ENCODE measurements at places on chromosomes 3 and 15.

GRCh38 chr3:40382617-40382979 is 4.4 kb upstream of the ENTPD3 start:
- H3K4me3 ChIP-seq = no peak overlapping the region
- H3K4me1 ChIP-seq = no peaks in the 10 kb centered on the region
- DNase-seq = no peak
- H3K36me3 ChIP-seq = no peaks in the 10 kb centered on the region

DNA sequence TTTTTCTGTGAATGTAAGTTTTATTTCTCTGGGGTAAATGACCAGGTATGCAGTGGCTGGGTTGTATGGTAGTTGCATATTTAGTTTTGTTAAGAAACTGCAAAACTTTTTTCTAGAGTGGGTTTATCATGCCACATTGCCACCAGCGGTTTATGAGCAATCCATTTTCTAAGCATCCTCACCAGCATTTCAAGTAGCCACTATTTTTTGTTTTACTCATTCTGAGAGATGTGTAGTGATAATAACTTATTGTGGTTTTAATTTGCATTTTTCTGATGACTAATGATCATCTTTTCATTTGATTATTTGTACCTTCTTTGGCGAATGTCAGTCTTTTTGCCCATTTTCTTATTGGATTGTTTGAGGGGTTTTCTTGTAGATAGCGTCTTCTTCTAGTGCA is 56.2 kb downstream of the SPRED1 start:
- H3K27ac ChIP-seq = no peak overlapping the region
- peaks cover 2% of the 10 kb centered on the region for H3K27me3 ChIP-seq
- no peak for DNase-seq
- H3K36me3 ChIP-seq = peaks cover 16% of the 10 kb centered on the region
- no peak overlapping the region for H3K4me3 ChIP-seq

GRCh38 chr15:74610302-74610951 is 5.2 kb upstream of the CLK3 start:
- DNase-seq = peak; percentile 23
- peaks cover 9% of the 10 kb centered on the region for H3K27me3 ChIP-seq
- H3K36me3 ChIP-seq = peaks cover 8% of the 10 kb centered on the region
- H3K4me1 ChIP-seq = no peaks in the 10 kb centered on the region
- H3K27ac ChIP-seq = no peak overlapping the region

DNA sequence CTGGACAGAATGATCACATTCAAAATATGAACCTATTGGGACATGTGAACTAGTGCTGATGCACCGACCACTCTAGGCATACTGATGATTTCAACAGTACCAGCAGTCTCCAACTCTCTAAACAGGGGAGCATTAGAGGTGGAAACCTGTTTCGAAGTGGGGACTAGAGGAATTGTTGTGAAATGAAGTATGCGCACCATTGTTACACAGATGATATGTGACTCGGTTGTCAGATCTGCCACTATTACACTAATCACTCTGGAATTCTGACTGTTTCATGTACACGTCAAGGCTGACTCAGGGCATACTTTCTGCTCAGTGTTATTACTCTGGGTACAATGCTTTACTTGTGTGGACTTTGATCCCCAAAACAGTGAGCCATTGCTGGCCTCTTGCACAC is 198.2 kb upstream of the UBE2E2 start:
- H3K4me1 ChIP-seq = no peaks in the 10 kb centered on the region
- no peak for DNase-seq
- H3K27ac ChIP-seq = no peak overlapping the region
- no peak overlapping the region for H3K4me3 ChIP-seq
- H3K36me3 ChIP-seq = no peaks in the 10 kb centered on the region
- no peaks in the 10 kb centered on the region for H3K27me3 ChIP-seq

- peaks cover 3% of the 10 kb centered on the region for H3K36me3 ChIP-seq
- no peaks in the 10 kb centered on the region for H3K27me3 ChIP-seq
- H3K27ac ChIP-seq = peak overlapping the region; percentile 90
- DNase-seq = no peak
- H3K4me1 ChIP-seq = peaks cover 17% of the 10 kb centered on the region
Observed at GRCh38 chr15:44726568-44727484, 9.5 kb upstream of the TRIM69 start.

GRCh38 chr15:100020614-100021013 is 287.4 kb upstream of the LYSMD4 start:
- peaks cover 9% of the 10 kb centered on the region for H3K27me3 ChIP-seq
- DNase-seq = no peak
- peaks cover 8% of the 10 kb centered on the region for H3K36me3 ChIP-seq
- H3K4me1 ChIP-seq = peaks cover 5% of the 10 kb centered on the region

DNA sequence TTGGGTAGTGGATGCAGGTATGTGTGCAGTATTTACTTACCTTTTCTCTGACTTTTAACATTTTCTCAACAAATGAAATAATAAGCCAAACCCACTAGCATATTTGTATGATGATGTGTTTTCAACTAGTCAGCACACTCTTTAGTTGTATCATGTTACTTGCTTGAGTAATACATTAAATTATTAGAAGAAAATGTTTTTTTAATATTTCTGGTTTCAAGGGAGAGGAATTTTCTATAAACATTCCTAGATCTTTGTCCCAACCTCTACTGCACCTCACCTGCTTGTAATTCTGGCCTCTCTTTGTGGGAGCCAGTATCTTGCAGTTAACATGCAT is 161.8 kb upstream of the CBLB start:
- H3K27me3 ChIP-seq = no peaks in the 10 kb centered on the region
- H3K27ac ChIP-seq = no peak overlapping the region
- no peaks in the 10 kb centered on the region for H3K4me1 ChIP-seq
- no peak overlapping the region for H3K4me3 ChIP-seq

GRCh38 chr15:83940136-83940535 is 286.2 kb downstream of the ADAMTSL3 start:
- H3K27me3 ChIP-seq = no peaks in the 10 kb centered on the region
- no peaks in the 10 kb centered on the region for H3K36me3 ChIP-seq
- no peaks in the 10 kb centered on the region for H3K4me1 ChIP-seq
- no peak for DNase-seq
- H3K4me3 ChIP-seq = no peak overlapping the region
- no peak overlapping the region for H3K27ac ChIP-seq

DNA sequence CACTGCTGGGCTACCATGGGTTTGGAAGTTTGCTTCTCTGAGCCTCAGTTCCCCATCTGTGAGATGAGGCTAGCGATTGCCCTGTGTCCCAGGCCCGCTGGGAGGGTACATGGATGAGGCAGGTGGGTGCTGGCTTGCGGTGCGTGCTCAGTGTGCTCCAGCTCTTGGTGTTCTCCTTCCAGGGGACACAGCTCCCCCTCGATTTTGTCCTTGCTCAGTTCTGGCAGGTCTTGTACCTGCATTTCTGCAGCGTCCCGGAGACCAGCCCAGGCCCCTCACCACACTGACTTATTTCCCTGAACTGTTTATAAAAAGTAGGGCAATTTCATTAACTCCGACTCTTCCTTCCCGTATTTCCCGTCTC is 95.4 kb downstream of the TBC1D2B start:
- H3K27me3 ChIP-seq = peaks cover 4% of the 10 kb centered on the region
- no peak overlapping the region for H3K4me3 ChIP-seq
- DNase-seq = no peak
- peaks cover 5% of the 10 kb centered on the region for H3K4me1 ChIP-seq
- H3K36me3 ChIP-seq = no peaks in the 10 kb centered on the region

- H3K27ac ChIP-seq = no peak overlapping the region
- H3K36me3 ChIP-seq = no peaks in the 10 kb centered on the region
- peaks cover 6% of the 10 kb centered on the region for H3K27me3 ChIP-seq
- DNase-seq = no peak
Observed at GRCh38 chr15:82566690-82567089, 26.4 kb upstream of the RPS17 start.

- no peak for DNase-seq
- H3K27me3 ChIP-seq = peaks cover 4% of the 10 kb centered on the region
- peaks cover 3% of the 10 kb centered on the region for H3K36me3 ChIP-seq
- no peak overlapping the region for H3K27ac ChIP-seq
- H3K4me3 ChIP-seq = no peak overlapping the region
Observed at GRCh38 chr3:58335652-58335947, 2.9 kb downstream of the PXK start.

DNA sequence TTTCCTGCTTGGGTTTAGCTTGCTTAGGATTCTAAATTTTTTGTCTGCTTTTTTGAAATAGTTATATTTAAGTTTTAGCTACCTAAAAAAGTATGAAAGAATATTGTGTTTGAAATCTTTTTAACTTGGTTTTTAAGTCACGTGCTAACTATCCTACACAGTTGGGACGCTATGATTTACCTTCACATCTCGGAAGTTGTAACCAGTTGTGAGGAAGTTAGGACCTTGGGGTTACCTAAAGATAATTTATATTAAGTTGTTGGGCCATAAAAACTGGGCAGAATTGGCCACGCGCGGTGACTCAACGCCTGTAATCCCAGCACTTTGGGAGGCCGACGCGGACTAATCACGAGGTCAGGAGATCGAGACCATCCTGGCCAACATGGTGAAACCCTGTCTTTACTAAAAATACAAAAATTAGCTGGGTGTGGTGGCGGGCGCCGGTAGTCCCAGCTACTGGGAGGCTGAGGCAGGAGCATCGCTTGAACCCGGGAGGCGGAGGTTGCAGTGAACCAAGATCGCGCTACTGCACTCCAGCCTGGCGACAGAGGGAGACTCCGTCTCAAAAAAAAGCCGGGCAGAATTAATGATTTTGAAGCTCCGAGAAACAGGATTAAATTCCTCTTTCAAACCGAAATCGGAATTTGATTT is 1.0 kb downstream of the ZFAND6 start:
- no peaks in the 10 kb centered on the region for H3K36me3 ChIP-seq
- DNase-seq = peak; percentile 11

DNA sequence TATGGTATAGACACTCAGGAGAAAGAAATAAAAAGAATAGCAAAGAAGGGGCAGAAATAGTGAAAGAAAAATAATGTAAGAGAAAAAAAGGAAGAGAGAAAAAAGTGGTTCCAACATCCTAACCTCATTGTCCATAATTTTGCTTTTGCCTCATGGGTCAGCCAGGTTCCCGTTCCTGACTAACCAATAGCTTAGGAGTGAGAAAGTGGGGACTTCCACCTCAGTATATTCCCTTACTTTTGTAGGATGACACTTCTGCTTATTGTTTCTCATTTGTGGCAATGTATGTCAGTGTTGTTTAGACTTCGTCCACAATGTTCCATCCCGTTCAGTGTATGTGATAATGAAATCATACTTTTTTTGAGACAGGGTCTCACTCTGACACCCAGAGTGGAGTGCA is 9.3 kb upstream of the SLC12A8 start:
- H3K27me3 ChIP-seq = no peaks in the 10 kb centered on the region
- H3K36me3 ChIP-seq = no peaks in the 10 kb centered on the region
- H3K4me3 ChIP-seq = no peak overlapping the region
- peaks cover 2% of the 10 kb centered on the region for H3K4me1 ChIP-seq

DNA sequence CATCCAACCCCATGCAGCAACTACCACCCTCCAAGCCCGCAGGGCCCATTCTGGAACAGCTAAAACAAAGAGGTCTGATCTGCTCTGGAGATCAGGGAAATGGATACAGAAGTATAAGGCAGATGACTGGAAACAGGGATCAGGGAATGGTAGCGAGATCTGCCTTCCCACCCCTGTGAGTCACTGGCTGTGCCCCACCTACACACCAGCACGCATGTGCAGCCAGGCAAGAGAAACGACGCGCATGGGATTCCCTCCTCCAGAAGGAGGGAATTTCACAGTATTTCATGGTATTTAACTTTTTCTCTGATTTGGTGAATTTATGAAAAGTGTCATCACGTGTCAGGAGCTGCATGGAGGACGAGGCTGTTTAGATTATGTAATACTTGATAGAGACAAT is 116.7 kb downstream of the ARRDC4 start:
- H3K27me3 ChIP-seq = peaks cover 1% of the 10 kb centered on the region
- no peaks in the 10 kb centered on the region for H3K4me1 ChIP-seq
- no peak overlapping the region for H3K27ac ChIP-seq
- no peak overlapping the region for H3K4me3 ChIP-seq
- no peaks in the 10 kb centered on the region for H3K36me3 ChIP-seq

- DNase-seq = peak; percentile 64
- H3K27ac ChIP-seq = no peak overlapping the region
- no peaks in the 10 kb centered on the region for H3K27me3 ChIP-seq
- H3K36me3 ChIP-seq = no peaks in the 10 kb centered on the region
Observed at GRCh38 chr3:65439641-65440284, 599.0 kb downstream of the MAGI1 start.

GRCh38 chr3:37338500-37338899 is 164.1 kb upstream of the LRRFIP2 start:
- no peaks in the 10 kb centered on the region for H3K4me1 ChIP-seq
- H3K4me3 ChIP-seq = peak overlapping the region; percentile 23
- no peak for DNase-seq
- no peaks in the 10 kb centered on the region for H3K27me3 ChIP-seq

GRCh38 chr3:195009616-195010015 is 261.3 kb downstream of the XXYLT1 start:
- DNase-seq = no peak
- H3K27ac ChIP-seq = no peak overlapping the region
- peaks cover 16% of the 10 kb centered on the region for H3K36me3 ChIP-seq
- H3K4me1 ChIP-seq = peaks cover 21% of the 10 kb centered on the region

DNA sequence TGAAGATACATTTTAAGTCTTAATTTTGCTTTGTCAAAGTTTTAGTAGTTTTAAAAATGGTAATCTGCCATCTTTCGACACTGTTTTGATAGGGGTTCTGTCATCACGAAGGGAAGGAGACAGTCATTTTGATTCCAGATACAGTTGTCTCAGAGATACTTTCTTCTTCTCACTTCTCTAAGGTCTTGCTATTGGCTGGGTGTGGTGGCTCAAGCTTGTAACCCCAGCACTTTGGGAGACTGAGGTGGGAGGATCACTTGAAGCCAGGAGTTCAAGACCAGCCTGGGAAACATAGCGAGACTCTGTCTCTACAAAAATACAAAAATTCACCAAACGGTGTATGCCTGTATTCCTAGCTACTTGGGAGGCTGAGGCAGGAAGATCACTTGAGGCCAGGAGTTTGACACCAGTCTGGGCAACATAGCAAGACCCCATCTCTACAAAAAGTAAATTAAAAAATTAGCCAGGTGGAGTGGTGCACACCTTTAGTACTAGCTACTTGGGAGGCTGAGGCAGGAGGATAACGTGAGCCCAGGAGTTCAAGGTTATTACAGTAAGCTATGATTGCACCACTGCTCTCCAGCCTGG is 3.3 kb downstream of the RAB8B start:
- peaks cover 12% of the 10 kb centered on the region for H3K27me3 ChIP-seq
- peak overlapping the region; percentile 34 for H3K27ac ChIP-seq
- H3K36me3 ChIP-seq = no peaks in the 10 kb centered on the region

GRCh38 chr3:186824430-186825139 is 17.9 kb upstream of the ADIPOQ start:
- DNase-seq = no peak
- H3K27me3 ChIP-seq = peaks cover 13% of the 10 kb centered on the region
- peaks cover 14% of the 10 kb centered on the region for H3K4me1 ChIP-seq

All from endothelial cell (in vitro differentiated cells).